ENCODE measurements at places on chromosomes 3 and 15. TPM values are rescaled to one million over a fixed set of nuclear protein-coding genes. Genes with fewer than 3 reads are reported as not detected.

DNA sequence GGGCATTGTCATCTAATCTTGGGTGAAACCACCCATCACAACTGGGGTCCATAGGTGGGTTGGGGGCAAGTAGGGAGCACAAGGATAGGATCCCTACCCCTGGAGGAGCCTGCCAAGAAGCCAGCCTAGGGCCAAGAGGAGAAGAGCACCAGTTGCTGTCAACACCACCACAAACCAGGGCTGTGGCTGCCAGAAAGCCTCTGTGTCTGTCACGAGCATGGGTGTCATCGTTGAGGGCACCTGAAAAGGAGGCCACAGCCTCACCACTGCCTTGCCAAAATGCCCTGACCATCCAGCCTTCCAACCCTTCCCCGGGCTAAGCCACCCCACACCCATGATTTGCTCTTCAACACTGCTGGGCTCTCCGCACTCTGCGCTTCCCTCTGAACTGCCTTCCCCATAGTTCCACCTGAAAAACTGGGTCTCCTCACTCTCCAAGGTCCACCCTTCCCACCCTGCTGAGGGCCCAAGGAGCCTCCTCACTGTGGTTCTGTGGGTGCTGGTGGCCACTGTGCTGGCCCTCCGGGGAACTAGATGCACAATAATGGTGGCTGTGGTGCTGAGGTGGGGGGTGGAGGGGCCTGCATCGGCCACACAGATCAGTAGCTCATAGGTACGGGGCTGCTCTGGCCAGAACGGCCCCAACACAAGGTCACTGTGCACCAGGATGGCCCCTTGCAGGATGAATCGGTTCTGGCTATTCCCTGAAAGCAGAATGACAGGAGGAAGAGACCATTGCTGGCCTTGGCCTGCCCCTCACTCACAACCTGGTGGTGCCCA is 6.2 kb upstream of the IP6K1 start:
- DNase-seq = no peak
- no peaks in the 10 kb centered on the region for H3K36me3 ChIP-seq
- H3K27me3 ChIP-seq = no peaks in the 10 kb centered on the region
- no peaks in the 10 kb centered on the region for H3K4me1 ChIP-seq
- no peak overlapping the region for H3K27ac ChIP-seq
- no peak overlapping the region for H3K4me3 ChIP-seq

GRCh38 chr3:97658668-97659285 is 105.8 kb upstream of the ARL6 start:
- no peak overlapping the region for H3K27ac ChIP-seq
- no peaks in the 10 kb centered on the region for H3K36me3 ChIP-seq
- H3K4me3 ChIP-seq = no peak overlapping the region

DNA sequence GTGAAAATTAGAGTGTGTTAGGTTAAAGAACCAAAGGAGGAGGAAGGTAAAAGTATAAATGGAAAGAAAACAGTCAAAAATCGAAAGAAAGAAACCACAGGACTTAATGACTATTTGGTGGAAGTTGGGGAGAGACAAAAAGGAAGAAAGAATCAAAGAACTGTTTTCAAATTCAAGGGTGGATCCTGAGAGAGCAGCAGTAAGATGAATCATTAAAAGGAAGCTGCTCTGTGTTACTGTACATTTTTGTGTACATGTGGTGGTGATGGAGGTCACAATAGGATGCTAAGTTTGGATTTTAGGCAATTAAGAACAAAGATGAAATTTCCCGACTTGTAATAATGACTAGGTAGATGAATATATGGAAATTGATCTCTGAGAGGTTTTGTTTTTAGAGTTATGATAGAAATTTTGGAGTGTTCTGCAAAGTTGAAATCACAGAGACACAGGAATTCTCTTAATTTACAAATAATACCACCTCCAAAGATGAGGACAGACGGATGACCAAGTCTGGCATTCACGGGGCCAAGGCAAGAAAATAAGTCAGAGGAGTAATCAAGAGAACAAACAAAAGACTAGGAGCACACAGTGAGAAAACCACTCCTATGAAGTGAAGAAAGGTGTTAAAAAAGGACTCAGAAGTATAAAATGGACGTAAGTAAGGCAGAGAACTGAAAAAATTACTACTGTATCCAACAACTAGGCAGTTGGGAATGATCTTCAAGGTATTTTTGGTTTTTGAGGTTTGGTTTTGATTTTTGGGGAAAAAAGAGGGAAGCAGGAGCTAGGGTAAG is 7.1 kb downstream of the DHX36 start:
- H3K4me3 ChIP-seq = no peak overlapping the region
- H3K4me1 ChIP-seq = peaks cover 6% of the 10 kb centered on the region
- peaks cover 1% of the 10 kb centered on the region for H3K36me3 ChIP-seq
- H3K27me3 ChIP-seq = no peaks in the 10 kb centered on the region
- H3K27ac ChIP-seq = no peak overlapping the region
- DNase-seq = no peak

- no peaks in the 10 kb centered on the region for H3K36me3 ChIP-seq
- no peaks in the 10 kb centered on the region for H3K27me3 ChIP-seq
Observed at GRCh38 chr3:161274691-161275298, 53.7 kb downstream of the NMD3 start.

DNA sequence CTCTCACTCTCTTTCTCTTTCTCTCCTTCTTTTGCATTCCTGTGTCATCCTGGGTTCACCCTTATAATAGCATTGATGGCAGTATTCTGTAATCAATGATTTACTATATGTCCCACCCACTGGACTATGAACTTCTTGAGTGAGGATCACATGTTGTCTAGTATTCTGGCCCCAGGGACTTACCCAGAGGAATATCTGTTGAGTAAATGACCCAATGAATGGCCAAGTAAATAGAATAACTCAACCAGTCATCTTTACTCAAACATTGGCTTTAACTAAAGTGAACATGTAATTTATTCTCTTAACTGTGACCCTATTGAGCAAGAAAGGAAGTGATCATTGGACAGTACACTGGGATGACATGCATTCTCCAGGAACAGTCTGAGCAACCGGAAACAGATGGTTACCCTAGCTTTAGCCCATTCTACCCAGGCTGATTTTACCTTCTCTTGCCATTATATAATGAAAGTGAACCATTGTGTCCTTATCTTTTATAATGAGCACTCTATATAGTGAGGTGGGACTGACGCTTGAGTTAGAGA is 94.5 kb upstream of the SOX14 start:
- H3K4me1 ChIP-seq = no peaks in the 10 kb centered on the region
- H3K27me3 ChIP-seq = no peaks in the 10 kb centered on the region
- no peak overlapping the region for H3K4me3 ChIP-seq
- DNase-seq = no peak

DNA sequence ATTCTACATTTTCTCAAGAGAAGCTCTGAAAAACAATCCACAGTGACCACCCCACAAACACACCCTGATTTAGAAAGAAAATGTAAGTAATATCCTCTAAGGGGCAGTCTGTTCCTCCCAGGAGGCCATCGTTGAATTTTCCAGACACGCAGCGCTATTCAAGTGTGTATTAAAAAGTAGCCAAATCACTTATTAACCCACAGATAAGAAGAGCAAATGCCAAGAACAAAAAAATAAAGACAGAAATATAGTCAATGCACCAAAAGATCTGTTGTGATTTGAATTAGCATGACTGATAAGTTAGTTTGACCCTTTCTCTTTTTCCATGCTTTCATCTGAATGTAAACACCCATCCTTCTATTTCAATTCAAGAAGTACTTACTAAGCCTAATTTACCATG is 622.8 kb upstream of the ZNF385D start:
- no peak for DNase-seq
- no peaks in the 10 kb centered on the region for H3K4me1 ChIP-seq

GRCh38 chr3:17261627-17262369 is 377.0 kb downstream of the PLCL2 start:
- no peak overlapping the region for H3K4me3 ChIP-seq
- H3K4me1 ChIP-seq = no peaks in the 10 kb centered on the region
- no peak overlapping the region for H3K27ac ChIP-seq
- H3K36me3 ChIP-seq = no peaks in the 10 kb centered on the region
- H3K27me3 ChIP-seq = no peaks in the 10 kb centered on the region

DNA sequence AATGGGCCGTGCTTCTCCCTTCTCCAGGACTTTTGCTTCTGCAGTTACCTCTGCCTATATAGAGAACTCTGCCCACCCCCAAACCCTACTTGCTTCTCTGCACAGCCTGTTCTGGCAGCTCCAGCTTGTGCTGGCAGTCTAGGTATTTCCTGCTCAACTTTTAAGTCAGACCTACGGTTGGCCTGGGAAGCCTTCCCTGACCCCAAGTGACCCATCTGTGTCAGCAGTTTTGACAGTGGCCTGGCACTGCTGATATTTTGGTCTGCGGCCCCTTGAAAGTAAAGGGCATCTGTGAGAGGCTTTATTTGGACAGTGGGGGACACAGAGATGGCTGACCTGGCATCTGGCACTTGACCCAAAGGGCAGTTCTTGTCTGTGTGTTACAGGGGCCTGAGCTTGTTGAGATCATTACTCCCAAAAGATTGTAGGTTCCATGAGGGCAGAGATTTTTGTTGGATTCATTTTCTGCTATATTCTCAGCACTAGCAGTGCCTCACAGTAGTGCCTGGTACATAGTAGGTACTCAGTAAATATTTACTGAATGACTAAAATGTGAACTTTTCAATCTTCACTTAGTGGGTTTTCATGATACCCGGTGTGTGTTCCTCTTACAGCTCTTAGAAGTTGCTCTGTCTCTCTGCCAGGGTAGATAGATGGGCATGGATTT is 55.2 kb upstream of the TRAK1 start:
- H3K27me3 ChIP-seq = no peaks in the 10 kb centered on the region
- peaks cover 55% of the 10 kb centered on the region for H3K4me1 ChIP-seq
- no peak overlapping the region for H3K4me3 ChIP-seq
- peak overlapping the region; percentile 81 for H3K27ac ChIP-seq
- no peaks in the 10 kb centered on the region for H3K36me3 ChIP-seq
- DNase-seq = no peak

DNA sequence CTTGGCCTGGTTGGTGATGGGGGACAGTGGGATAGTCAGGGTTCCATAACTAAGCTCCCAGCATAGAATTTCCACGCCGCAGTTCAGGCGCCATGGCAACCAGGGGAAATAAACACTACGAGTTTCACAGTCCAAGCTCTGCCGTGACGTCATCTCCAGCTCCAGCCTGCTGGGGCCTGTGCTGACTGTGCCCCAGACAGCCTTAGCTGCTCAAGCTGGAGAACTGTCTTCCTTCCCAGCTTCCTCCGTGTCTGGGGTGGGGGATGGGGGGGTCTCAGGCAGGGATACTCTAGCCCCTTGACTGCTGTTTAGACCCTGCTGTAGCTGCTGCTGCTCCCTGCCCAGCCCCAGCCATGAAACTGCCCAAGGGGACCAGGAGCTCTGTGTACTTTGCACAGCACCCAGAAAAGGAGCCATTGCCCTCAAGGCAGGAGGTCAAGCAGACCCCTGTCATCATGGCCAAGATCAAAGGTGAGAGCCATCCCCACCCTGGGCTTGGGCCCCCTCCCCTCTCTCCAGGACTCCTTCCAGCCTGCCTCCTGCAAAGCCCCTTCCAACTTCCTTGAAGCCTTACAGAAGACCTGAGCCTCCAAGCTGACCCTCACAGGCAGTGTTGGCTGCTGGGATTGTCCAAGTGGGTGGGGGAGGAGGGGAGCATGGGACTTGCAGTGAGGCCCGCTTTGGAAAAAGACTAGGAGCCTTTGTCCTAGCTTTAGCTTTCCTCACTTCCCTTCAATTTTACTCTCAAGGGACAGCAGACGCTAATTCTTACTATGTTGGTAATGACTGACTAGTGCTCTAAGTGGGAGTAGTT is 11.4 kb upstream of the CSPG4 start:
- H3K27me3 ChIP-seq = no peaks in the 10 kb centered on the region
- H3K4me1 ChIP-seq = peaks cover 15% of the 10 kb centered on the region
- H3K36me3 ChIP-seq = no peaks in the 10 kb centered on the region
- H3K4me3 ChIP-seq = no peak overlapping the region

GRCh38 chr3:169666076-169666375 is 2.5 kb upstream of the MECOM start:
- H3K27ac ChIP-seq = no peak overlapping the region
- H3K36me3 ChIP-seq = no peaks in the 10 kb centered on the region
- peaks cover 2% of the 10 kb centered on the region for H3K4me1 ChIP-seq
- H3K27me3 ChIP-seq = peaks cover 33% of the 10 kb centered on the region
- DNase-seq = peak; percentile 25

DNA sequence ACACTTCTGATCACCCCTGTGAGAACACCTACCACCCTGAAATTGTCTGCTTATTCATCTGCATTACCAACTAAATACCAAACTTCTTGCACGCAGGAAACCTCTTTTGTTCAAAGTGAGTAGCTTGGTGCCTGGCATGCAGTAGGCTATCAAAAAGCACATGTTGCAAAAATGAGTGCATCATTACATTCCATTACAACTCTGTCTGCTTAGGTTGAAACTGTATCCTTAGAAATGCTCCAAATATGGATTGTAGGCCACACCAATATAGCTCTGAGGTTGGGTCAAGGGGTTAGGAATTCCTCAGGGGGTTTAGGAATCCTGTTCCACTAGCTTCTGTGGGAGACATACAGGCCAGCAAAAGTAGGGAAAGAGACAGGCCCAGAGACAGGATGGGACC is 107.2 kb downstream of the THRB start:
- peaks cover 20% of the 10 kb centered on the region for H3K4me1 ChIP-seq
- H3K36me3 ChIP-seq = no peaks in the 10 kb centered on the region
- no peak for DNase-seq

- no peak for DNase-seq
- no peaks in the 10 kb centered on the region for H3K36me3 ChIP-seq
- no peak overlapping the region for H3K4me3 ChIP-seq
- no peaks in the 10 kb centered on the region for H3K4me1 ChIP-seq
- no peak overlapping the region for H3K27ac ChIP-seq
Observed at GRCh38 chr3:152644478-152644877, 190.5 kb upstream of the P2RY1 start.

DNA sequence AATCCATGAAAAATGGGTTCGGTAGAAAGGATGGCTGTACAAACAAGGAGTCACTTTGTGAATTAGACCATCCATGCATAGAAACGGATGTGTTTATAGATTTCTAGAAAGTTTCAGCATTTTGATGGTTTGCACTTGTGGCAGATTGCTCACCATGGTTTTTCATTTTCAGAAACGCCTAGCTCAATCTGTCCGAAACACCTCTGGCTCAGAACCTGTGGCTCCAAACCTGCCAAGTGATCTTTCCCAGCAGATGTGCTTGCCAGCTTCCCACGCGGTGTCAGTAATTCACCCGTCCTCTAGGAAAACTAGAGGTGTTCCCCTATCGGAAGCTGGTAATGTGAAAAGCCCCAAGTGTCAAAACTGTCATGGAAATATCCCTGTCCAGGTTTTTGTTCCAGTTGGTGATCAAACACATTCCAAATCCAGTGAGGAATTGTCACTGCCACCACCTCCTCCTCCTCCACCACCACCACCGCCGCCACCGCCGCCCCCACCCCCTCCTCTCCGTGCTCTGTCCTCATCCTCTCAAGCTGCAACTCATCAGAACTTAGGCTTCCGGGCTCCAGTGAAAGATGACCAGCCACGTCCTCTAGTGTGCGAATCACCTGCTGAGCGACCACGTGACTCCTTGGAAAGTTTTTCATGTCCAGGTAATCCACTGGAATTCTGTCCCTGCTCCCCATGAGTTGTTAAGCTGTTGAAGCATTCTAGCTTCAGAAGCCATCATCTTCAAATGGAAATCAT is 21.2 kb downstream of the WHAMM start:
- DNase-seq = no peak
- H3K27ac ChIP-seq = no peak overlapping the region
- H3K27me3 ChIP-seq = no peaks in the 10 kb centered on the region
- H3K36me3 ChIP-seq = peaks cover 46% of the 10 kb centered on the region
- H3K4me3 ChIP-seq = no peak overlapping the region

The SLTM gene
- total RNA-seq = 164 TPM

The FYCO1 gene
- 38.7 TPM for total RNA-seq

The TRA2B gene
- total RNA-seq = 263 TPM

The ALDH1A3 gene
- total RNA-seq = 3.0 TPM

The CMTM8 gene
- 15.2 TPM for total RNA-seq

The SPTBN5 gene
- total RNA-seq = 2.0 TPM

The CPB1 gene
- total RNA-seq = 9.3 TPM
